MM.1S (cell line): ENCODE measurements at places on chromosomes 1 and 21.

- DNase-seq = no peak
These were observed 113.1 kb upstream of the GRIK3 start for GRCh38 chr1:37147392-37147831.

- no peak for DNase-seq
These were observed 11.6 kb upstream of the IFNGR2 start for GRCh38 chr21:33391656-33392055.

DNA sequence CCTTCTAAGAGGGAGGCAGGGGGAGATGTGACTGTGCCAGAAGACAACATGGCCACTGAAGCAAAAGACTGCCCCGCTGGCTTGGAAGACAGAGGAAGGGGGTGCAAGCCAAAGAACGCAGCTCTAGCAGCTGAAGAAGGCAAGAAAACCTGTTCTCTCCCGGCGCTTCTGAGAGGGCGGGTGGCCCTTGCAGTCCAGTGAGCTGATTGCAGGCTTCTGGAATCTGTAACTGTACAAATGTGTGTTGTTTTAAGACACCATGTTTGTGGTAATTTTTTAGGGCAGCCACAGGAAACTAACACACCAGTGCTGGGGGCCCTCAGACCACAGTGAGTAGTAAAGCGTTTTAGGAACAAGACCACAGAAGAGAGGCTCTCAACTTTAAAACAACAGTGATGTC, 47.0 kb downstream of the CD46 start:
- DNase-seq = no peak

DNA sequence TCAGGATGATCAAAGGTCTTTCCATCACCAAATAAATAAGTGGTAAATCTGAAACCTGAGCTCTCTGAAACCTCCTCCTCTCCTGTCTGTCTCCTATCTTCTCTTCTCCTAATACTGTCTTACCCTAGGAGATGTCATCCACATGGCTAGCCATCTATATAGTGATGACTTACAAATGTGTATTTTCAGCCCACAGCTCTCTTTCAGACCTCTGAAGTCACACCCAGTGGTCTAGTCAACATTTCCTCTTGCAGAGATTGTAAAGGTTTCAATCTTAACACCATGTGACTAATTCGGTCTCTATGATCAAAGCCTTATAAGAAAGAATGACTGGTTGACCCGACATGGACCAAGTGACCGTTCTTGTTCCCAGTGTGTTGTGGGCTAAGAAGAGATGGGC, 63.1 kb upstream of the DPT start:
- no peak for DNase-seq

- DNase-seq = no peak
These were observed 10.5 kb downstream of the SPATA46 start for GRCh38 chr1:162366149-162366548.

DNA sequence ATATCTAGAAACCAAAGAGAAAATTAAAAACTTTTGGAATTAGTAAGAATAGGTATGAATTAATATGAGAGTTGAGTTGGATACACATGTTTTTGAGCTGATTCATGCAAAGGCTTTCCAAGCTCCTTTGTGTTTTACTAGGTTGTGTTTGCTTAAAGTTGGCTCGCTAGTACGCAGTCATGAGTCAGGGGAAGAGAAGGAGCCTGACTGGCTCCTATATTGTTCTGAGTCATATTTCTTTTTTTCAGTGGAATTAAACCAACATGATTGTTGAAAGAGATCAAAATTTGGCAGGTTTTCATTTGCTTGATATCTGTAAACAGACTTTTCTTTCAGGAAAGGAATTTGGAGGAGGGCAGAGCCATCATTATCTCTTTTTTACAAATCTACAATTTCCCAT, 66.7 kb downstream of the MAGI3 start:
- no peak for DNase-seq

DNA sequence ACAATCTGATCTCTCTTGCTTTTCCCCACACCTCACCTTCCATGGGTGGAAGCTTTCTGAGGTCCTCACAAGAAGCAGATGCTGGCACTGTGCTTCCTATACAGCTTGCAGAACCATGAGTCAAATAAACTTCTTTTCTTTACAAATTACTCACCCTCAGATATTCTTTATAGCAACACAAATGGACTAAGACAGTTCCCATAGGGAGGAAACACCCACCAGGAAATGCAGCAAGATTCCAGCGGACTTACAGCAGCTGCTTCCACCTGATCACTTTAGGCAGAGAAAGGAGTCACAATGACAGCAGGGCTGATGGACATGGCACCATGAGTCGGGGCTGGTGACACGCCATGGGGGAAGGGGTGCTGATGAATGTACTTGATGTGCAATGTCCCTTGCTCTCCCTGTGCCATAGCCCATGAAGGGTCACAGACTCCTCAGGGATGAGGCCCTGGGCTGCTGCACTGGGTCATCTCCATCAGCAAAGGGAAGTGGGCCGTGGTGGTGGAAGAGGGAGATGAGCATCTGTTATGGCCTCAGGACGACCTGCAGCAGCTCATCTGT, 53.9 kb downstream of the PRSS38 start:
- DNase-seq = no peak

DNA sequence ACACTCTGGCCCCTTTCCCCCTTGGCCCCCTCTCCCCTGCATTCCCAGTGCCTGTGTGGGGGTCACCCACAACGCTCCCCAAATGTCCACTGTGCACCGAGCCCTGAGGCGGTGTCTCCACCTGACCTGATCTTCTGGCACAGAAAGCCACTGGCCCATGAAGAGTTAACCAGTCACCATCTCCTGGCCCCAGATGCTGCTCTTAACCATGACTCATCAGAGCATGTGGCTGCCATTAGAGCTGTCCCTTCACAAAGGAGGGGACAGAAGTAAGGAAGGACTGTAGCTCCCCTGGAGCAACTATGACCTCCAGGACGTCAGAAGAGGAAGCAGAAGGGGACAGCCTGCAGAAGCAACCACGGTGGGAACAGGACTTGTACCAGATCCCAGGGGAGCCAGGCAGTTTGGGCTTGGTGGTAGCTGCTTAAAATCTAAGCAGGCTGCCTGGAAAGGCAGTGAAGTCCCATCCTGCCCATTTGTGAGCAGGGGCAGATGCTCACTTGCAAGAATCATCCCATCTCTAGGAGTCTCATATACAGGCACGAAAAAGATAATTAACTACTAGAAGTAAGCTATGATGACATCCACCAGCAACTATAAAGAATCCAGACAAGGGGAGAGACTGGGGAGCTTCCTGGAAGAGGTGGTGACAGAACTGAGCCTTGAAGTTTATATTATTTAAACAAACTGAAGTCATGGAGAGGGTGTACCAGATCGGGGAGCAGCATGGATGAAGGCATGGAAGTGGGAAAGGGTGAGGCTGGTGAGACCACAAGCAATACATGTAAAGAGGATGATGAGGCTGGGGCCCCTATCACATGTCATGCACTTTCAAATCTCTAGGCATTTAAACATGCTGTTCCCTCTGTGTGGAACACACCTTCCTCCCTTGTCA, 1.1 kb upstream of the TTC39A start:
- DNase-seq = no peak

- no peak for DNase-seq
These were observed 19.9 kb downstream of the IRF2BP2 start for GRCh38 chr1:234589854-234590620.

- DNase-seq = no peak
These were observed 390.5 kb downstream of the PRDM2 start for GRCh38 chr1:14090531-14090930.

DNA sequence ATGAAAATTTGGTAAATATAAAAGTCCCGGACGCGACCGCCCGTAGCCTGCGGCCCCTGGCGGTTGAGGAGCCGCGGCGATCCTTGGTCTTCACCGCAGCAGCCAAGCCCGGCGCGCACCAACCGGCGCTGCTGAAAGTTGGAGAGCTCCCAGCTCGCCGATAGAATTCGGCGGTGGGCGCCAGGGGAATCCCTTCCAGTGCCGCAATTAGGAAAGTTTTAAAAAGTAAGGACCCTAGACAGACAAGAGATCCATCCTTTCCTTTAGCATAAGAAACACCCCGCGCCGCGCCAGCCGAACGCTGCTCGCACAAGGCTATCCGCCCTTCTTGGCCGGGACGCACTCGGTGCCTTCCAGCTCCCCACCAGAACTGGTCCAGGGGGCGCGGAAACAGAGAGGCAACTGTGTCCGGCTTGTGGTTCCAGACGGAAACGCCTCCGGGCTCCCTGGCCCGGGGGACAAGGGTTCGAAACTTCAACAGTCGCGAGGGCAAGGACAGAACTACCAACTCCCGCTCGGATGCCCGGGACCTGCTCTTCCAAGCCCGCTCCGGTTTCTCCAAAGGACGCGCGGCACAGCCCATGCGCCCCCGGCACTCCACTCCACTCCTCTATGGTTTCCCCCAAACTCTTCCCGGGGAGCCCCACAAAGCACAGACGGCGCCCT, 1.7 kb downstream of the FAM78B start:
- peak; percentile 90 for DNase-seq

DNA sequence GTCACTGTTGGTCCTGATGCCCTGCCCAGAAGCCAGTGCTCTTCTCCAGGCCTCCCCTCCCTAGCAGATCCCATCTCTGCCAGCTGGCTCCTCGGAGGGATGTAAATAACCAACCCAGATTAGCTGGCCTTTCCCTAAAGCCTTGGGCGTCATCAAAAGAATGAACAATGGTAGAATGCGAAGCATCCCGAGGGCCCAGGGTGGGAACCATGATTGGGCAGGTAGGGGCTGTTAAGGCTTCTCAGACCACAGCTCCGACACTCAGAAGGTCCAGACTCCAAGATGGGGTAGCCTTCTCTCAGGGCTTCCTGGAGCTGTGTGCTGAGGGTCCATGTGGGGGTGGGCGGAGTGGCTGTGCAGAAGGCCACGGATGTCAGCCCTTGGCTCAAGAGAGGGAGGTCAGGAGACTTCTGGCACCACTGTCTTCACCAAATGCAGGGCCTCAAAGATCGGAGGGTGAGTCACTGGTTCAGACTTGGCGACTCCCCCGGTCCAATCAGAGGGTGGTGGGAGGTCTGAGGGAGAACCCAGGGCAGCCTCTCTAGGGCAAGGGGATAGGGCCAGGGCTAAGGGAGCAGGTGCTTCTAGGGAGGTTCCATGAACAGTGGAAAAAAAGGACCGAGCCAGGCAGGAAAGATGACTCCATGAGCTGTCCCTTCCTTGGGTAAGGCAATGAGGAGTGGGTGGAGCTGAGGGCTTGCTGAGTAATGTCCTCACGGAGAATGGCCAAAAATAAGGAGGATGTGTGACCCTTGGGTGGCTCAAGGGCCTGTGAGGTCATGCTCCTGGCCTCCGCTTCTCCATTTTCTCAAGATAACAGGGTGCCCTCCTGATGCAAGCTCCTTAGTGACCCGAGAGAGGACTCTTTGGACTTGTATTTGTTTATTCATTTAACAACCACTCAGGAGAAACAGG, 58.4 kb upstream of the EPS8L3 start:
- no peak for DNase-seq

GRCh38 chr1:159705251-159705903, 9.0 kb downstream of the CRP start:
- DNase-seq = no peak

DNA sequence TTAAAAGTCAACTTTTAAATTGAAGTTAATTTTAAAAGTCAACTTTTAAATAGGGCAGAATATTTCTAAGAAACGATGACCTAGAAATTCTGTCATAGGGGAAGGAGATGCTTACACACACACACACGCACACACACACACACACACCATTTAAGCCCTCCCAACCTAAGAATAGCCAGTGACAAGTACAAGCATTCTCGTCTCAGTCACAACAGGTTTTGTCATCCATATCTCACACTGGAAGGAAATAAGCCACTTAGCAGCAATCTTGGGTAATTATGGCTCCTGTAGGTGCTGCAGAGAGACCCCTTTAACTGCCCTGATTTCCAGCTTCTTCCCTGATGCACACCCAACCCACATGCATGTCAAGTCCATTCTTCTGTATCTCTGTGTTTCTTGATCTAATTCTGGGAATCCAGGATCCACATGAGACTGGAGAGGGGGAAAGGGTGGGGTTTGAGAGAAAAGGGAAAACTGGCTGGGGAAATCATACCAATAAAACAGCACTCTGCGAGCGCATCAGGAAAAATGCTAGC, 338.1 kb downstream of the PAPPA2 start:
- no peak for DNase-seq

- DNase-seq = peak; percentile 88
These were observed 19.6 kb downstream of the TMCC2 start for GRCh38 chr1:205247130-205247921.

GRCh38 chr1:17136936-17137335, 17.7 kb upstream of the PADI2 start:
- DNase-seq = no peak

GRCh38 chr21:46295996-46296752, 10.0 kb downstream of the YBEY start:
- DNase-seq = no peak

- DNase-seq = no peak
These were observed 62.1 kb downstream of the GNG12 start for GRCh38 chr1:67771152-67771551.

DNA sequence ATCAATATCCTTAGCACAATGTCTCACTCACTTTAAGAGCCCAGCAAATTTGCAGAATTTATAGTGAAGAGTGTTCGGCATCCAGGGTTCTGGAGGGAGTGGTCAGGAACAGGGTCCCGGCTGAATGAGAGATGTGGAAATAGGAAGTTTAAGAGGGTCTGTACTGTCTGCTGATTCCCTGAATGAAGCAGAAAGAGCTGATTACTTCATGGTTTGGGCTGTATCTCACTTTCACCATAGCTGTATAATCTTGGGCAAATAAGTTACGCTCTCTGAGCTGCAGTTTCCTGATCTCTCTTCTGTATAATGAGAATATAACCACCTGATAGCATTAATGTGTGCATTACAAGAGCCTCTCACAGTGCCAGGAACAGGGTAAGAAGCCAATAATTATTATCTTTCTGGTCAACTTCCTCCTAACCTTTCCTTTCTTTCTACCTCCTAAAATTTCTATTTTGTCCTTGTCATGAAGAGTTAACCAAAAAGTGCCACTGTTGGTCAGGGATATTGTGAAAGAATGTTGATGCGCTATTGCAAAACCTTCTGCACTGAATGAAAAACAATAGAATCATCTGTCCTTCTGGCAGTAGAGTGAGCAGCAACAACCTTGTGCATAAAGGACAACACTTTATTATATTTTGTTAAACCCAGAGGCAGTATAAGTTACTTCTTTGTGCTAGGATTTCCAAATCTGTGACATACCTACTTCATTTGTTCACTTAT, 14.7 kb upstream of the PTGFR start:
- no peak for DNase-seq

DNA sequence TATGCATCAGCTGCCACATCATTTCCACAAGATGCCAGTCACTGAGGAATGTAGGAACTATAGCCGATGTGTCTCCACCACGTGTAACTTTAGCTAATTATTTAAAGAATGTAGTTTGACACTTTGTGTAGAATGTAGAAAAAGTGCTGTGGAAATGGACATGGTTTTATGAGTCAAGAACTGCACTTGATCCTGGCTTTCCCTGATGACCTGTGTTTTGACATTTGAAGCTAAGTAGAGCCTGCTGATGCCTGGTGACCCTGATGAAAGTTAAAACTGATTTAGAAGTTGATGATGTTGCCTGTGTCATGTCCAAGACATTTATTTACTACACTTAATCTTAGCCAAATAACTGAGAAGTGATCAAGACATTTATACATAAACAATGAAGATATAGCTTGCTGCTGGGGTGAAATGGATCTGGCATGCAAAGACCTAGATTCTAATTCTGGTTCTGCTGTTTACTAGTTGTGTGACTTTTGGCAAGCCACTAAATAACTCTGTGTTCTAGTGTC, 4.4 kb upstream of the OSBPL9 start:
- DNase-seq = no peak
